ENCODE measurements at places on chromosomes 6 and 20.

DNA sequence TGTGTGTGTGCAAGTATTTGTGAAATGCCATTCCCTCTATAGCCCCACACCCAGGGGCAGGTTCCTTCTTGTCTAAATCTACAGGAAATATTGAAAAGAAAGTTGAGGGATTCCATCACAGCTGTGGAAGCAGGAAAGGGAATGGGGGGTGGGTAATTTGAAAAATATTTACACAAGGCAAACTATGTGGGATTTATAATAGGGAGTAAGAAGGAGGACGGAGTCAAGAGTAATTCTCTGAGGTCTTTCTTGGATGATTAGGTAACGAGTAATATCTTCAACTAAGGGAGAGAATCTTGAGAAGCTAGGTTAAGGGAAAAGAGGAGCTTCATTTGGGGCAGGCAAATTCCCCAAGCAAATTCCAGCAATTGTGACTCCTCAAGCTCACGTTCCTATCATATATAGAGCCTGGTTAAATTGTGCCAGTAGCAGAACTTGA lies 113.5 kb upstream of the SGK1 start:
- no peak for DNase-seq

- no peak for DNase-seq
Measured at GRCh38 chr6:68975064-68975463, 340.0 kb downstream of the ADGRB3 start.

- DNase-seq, result no peak
Measured at GRCh38 chr6:138297761-138298298, 79.5 kb upstream of the PBOV1 start.

DNA sequence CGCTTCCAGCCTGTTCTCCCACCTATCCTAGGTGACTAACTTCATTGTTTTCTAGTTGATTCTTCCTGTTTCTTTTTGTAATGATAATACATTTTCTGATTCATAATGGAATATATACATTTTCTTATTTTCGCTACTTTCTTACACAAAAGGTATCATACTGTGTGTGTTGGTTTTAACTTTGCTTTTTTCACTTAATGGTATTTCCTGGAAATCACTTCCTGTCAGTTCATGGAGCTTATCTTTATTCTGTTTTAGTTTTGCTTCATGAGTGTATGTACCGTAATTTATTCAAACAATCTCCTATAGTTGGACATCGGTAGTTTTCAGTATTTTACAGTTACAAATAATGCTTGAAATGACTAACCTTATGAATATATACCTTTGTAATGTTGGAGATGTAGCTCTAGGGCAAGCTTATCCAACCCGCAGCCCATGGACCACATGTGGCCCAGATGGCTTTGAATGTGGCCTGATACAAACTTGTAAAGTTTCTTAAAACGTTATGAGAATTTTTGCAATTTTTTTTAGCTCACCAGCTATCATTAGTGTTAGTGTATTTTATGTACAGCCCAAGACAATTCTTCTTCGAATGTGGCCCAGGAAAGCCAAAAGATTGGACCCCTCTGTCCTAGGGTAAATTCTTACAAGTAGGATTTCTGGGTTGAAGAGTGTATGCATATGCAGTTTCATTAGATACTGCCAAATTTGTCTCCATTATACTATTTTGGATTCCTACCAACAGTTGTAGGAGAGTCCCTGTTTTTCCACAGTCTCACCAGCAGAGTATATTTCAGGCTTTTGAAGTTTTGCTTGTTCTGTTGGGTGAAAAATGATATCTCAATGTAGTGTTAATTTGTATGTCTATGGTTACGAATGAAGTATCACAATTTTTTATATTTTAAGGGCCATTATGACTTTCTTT lies 16.7 kb downstream of the TRMT11 start:
- DNase-seq, result no peak

DNA sequence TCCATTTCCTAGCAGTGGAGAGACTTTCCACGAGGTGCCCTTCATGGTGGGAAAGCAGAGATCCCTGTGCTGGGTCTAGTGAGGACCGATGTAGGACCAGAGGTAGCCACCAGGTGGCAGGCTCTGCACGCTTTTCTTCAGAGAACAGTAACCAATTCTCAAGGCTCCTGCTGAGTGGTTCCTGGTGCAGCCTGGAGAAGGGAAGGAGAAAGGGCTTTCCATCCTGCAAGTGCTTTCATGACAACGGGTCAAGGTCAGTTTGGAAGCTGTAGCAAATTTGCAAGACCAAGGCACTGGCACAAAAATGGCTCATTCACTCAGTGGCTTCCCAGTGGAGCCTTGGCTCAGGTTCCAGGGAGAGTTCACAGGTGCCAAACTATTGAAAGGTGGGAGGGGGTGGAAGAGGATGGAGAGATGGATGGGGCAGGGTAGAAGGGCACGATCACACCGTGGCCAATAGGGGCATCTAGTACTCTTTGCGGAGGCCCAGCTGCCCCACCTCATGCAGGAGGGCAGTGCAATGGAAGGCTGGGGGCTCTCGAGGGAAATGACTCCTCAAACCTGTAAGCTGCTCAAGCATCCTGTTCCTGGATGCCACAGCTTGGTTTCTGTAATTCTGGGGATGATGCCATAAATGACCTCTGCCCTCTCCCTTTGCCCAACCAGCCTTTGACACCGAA lies 25.5 kb upstream of the KCNK16 start:
- DNase-seq, result peak; percentile 48

DNA sequence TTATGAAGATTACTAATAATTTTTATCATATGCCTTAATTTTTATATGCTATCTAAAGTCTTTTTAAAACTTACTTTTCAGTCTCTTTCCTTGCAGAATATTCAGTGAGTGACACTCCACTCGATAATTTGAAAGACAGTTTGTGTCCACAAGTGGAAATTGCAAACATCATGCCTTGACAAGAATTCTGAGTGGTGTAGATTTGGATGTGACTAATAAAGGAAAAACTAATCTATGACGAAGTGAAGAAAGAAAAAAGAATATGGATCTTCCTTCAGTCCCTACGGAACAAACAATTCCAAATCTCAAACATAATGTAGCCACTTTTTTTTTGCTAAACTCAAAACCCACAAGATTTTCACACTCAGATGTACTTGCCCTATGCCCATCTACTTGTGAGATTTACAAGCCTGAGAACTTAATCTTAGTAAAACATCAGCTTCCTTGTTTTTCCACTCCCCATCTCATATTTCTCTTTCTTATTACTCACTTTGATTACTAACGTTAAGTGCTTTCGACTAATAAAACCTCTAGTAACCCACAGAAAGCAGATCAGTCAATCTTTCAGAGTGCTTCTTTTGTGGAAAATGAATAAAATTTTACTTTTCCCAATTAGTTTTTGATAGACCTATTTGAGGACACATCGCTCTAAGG lies 1155.8 kb downstream of the GRIK2 start:
- DNase-seq, result no peak

DNA sequence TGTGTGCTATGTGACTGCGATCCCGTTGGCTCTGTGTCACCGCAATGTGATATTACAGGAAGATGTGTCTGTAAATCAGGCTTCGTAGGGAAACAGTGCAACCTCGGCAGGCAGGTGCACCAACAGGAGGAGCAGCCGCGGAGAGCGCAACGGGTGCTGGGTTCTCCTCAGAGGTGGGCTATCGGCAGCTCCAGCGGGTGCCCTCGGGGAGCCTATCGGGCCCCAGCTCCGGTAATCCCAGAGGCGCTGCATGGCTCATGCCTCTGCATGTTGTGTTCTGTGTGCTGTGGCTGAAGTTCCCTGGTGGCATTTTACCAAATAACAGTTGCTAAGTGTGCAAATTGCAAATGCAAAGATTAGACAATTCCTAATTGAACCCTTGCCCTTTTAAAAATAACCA lies 409.9 kb downstream of the LAMA2 start:
- DNase-seq, result no peak

DNA sequence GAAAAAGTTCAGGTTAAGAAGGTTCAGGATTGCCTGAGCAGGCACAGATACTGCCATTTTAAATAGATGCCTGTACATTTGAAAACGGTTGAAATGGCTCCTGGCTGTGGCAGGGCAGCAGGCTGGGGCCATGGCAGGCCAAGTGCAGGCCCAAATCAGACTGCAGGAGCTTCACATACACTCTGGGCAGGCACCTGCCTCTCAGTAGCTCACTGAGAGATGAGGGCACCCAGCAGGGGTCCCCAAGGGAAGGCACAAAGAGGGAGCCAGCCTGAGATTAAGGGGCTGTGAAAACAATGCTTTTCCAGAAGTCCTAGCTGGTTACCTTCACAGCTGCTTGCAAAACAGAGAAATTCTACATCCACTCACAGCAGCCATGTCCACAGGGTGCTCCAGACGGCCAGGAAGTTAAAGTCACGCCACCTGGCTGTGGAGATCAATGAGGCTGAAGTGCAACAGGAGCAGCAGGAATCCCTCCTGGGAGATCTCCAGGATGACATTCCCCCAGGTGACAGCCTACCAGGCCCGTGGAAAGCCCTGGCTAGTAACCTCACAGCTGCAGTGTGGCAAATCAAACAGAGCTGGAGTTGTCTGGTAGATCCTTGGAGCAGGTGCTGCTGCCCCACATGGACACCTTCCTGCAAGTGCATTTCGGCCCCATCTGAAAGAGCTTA lies 6.2 kb upstream of the RAET1E start:
- no peak for DNase-seq

- DNase-seq, result no peak
Measured at GRCh38 chr6:158142789-158143188, 25.3 kb downstream of the SERAC1 start.

DNA sequence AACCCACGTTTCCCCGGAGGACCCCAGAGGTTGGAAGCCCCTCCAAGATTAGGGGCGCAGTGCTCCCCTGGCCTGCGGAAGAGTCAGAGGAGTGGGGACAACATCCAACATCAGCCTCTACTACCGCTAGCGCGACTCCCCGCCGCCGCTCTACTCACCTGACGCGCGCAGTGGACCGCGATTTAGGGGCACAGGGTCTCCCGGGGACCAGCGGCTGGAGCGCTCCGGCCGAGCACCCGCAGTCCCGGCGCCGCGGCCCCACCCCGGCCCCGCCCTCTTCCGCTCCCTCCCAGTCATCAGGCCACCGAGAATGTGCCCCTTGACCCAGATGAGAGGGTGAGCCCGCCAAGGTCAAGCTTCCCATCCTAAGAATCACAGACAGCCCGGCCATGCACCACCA lies at the start of gene ZFP57:
TSS of gene ZFP57 (minus strand) at position 249 of the 400 bp plus-strand sequence. CDS start 4,149 bp downstream, outside the sequence.
- DNase-seq, result no peak
